ENCODE measurements at places on chromosomes 1 and 21.

DNA sequence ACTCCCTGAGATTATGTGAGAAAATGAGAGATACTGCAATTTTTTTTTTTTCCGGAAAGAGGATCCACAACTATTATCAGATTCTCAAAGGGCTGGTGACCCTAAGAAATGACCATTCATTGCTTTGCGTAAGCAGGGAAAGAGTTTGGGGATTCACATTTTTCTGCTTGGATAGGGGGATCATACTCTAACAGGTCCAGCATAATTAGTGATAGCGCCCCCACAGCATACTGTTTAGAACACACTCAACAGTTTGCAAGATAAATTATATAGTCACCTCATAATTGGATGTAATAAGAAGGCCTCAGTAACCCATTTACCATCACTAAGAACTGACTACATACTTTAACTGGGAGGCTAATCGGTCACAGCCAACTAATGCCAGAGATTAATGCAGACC is 1.9 kb downstream of the CCT3 start:
- DNase-seq = peak; percentile 28

DNA sequence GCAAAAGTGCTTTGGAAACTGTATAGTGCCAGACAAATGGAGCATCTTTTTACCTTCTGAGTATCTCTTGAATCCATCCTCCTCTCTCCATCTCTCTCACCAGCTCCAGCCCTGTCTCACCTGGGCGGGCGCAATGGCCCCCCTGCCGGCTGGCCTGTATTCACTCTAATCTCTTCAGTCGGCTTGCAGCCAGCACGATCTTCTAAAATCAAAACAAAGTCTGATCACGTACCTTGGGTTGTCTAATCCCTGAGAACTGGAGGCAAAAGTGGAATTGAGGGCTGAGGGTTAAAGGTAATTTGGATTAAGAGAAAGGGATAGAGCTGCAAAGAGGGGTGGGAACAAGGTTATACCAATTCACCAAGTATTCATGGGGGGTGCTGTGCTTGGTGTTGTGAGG is 46.0 kb upstream of the LRRN2 start:
- no peak for DNase-seq

DNA sequence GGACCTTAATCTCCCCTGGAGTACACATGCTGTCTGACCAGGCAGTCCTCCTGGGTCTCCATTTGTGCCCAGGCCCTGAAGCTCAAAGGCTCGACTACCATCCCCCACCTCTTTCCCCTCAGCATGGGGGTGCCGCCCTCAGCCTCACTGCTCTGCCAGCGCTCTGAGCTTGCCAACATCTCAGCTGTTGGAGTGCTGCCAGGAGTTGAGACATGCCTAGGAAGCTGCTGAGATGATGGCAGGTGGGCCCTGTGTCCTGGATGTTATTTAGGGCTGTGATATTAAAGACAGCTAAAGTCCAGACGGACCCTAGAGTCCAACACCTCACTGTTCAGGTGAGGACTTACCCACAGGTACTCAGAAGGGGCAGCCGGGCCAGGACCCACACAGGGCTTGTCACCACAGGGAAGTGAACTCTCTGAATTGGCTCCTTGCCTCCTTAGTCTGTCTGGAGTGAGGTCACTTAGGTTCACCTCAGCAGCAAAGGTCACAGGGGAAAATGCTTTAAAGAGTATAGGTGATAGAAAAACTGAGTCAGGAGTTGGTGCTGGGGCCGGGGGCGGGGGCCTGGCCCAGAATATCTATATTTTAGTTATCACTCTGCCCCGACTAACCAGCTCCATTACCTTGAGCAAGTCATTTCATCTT is 19.7 kb upstream of the KCNC4 start:
- DNase-seq = no peak

GRCh38 chr1:3244927-3245315 is 175.9 kb downstream of the PRDM16 start:
- DNase-seq = no peak

DNA sequence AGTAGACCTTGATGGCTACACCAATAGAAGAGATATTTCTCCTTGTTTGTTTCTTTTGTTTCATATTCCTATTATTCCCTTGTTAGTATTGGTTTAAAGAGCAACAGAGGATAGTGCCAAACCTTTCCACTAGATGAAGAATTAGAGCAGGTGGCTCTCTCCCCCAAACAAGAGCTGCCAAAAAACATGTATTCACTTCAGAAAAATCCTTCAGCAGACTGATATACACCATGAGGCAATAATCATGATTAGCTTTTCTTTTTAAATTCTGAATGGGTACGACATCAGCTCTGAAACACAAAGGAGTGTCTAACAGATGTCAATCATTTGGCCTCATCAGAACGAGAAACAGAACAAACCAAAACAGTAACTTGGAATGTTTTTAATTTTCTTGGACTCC is 67.3 kb upstream of the MAP10 start:
- DNase-seq = no peak

DNA sequence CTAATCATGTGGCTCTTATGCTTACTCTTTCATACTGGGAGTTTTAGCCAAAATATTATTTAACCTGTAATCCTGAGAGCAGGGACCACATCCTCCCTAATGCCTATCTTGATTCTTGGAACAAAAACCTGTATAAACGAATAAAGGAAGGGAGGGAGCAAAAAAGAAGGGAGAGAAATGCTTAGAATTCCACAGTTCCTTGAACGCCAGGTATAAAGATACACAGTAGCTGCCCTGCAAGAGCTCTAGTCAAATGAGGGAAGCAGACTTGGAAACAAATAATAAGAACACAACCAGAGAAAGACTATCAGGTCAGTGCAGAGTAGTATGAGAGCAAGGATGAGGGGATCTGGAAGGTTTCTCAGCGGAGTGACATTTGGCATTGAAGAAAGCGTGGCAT is 116.3 kb downstream of the SLC30A10 start:
- DNase-seq = no peak

GRCh38 chr1:196955926-196956325 is 12.4 kb downstream of the CFHR2 start:
- no peak for DNase-seq

DNA sequence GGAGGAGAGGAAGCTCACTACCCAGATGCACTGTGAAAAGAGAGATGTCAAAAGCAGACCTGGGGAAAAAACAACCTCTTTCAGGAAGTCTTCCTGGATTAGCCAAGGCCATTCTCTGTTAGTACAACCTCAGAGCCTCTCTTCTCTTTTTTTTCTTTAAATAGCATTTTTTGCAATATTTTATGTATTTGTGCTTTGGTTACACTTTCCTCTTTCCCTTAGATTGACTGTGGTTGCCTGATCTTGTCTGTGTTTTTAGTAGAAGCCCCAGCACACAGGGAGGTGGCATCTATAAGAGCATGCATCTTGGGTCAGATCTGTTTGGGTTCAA is 18.8 kb downstream of the SLC26A9 start:
- DNase-seq = no peak

- no peak for DNase-seq
Observed at GRCh38 chr1:160859166-160859565, 3.5 kb downstream of the CD244 start.

DNA sequence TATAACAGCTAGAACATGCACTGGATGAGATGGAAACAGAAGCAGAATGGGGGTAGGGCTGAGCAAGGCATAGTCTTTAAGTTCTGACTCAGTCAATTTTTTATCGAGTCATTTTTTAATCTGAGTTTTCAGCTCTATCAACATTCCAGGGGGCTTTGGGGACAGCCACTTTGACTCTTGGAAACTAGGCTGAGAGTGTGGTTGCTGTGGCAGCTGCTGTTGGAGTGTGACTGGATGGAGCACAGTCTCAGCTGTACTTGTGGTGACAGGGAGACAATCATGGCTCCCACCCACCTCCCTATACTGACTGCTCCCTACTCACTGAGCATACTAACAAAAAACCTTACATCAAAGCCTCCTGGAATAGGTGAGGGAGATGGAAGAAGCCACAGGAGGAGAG is 25.0 kb downstream of the GJA5 start:
- no peak for DNase-seq

GRCh38 chr1:94983171-94983739 is 56.3 kb upstream of the CNN3 start:
- DNase-seq = no peak

DNA sequence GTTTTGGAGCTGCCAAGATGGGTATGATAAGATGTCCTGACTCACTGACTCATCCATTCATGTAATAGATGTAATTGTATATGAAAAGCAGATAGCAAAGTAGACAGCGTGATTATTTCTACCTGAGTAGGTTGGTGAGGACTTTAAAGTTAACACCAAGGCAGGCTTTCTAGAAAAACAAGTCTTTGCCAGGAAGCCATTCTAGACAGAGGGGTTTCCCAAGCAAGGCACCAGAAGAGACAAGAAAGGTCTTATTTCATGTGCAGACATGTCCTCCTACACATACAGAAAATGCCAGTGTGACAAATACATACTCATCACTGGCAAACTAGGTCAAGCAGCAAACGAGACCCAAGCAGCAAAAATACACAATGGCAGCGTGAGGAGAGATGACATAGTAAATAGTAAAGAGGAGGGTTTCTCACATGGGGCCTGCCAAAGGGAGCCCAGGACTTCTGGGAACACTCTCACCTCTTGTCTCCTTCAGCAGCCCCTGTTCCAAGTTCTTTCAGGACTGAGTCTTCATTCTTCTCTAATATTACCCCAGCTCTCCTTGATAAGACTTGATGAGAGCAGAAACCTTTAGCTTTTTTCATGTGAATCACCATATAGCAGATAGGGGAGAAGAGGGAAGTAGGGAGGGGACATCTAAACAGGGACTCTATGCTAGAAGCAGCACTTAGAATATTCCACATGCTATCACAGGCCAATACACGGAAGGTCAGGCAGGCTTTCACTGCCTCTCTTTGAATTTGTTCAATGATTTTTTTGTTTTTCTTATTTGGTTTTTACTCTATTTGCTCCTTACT is 114.6 kb upstream of the ATP1B1 start:
- no peak for DNase-seq

DNA sequence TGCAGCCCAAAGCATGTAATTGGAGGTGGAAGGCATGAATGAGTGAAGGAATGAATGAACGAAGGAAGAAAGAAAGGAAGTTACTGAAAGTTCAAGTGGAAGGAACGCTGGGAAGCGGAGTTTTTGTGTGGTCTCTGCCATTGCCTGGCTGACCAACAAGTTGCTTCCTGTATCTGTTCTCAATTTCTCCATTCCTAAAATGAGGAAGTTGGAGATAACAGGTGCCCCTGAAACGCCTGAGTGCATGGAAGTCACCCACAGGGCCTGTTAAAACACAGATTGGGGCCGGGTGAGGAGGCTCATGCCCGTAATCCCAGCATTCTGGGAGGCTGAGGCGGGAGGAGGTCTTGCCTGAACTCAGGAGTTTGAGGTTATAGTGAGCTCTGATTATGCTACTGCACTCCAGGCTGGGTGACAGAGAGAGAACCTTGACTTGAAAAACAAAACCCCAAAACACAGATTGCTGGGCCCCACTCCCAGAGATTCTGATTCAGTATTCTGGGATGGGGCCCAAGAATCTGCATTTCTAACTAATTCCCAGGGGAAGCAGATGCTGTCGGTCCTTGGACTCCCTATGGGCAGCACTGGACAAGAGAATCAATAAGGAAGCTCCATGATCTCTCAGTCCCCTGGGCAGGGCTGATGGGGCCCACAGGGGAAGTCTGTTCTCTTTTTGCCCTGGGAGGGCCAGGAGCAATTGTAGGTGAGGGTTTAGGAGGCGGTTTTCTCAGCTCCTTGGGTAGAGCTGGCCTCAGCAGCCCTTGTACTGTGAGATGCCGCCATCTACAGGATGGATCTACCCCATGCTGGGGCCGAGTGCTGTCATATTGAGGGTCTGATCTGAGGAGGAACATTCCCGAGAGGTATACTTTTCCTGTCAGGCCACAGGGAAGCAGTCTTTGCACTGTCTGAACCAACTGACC is 3.3 kb upstream of the CNR2 start:
- DNase-seq = peak; percentile 77

DNA sequence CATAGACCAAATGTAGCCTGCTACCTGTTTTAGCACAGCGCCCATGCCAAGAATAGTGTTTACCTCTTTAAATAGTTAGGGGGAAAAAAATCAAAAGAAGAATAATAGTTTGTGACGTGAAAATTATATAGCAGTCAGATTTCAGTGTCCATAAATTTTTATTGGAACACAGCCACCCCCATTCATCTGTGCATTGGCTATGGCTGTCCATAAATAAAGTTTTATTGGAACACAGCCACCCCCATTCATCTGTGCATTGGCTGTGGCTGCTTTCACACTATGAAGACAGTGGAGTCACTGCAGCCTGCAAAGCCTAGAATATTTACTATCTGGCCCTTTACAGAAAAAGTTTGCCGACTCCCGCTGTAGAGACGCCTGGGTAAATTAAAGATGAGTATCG is 20.9 kb downstream of the EPHX1 start:
- no peak for DNase-seq

GRCh38 chr21:33374450-33375096 is 28.6 kb upstream of the IFNGR2 start:
- peak; percentile 60 for DNase-seq

GRCh38 chr1:210505601-210506496 is 177.1 kb downstream of the HHAT start:
- DNase-seq = no peak

DNA sequence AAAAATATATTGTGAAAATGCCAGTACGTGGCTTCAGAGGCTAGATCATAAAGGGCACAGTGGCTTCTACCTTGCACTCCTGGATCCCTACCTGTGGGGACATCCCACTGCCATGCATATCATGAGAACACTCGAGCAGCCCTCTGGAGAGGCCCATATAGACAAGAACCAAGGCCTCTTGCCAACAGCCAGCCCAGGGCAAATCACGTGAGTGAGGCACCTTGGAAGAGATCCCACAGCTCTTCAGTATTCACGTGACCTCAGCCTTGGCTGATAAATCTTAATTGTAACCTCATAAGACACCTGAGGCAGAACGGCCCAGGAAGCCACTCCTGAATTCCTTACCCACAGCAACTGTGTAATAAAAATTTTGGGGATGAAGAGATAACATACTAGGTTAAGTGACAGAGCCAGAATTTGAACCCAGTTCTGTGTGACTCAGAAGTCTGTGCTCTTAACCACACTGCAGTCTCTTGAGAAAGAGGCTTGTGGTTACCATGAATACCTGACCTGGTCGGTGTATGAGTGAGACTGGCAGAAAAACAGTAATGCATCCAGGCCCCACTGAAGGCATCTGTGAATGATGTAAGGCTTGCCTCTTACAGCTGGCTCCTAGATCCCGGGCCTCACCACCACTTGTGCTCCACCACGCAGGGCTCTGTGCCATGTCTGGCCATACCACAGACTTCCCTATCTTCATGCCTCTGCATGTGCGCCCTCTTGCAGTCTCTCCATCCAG is 6.9 kb upstream of the A3GALT2 start:
- DNase-seq = no peak
